ENCODE measurements at places on chromosomes 4 and X.

DNA sequence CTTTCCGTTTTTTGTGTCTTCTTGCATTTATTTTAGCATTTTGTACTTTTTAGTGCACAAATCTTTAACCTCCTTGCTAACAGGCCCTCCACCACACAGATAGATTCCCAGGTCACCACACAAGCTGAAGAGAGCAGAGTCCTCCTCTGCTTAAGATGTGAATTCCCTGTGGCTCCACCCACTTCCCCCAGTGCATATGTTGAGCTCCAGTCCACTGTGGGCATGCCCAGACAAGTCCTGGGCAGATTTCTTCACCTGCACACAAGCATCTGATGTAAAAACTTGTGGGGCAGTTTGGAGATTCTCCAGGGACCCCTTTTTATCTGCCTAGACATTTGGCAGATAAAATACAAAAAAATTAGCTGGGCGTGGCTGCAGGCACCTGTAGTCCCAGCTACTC, 19.8 kb upstream of the PASD1 start:
- ATAC-seq = no peak

GRCh38 chr4:167031534-167032156, 202.6 kb downstream of the SPOCK3 start:
- no peak for ATAC-seq

DNA sequence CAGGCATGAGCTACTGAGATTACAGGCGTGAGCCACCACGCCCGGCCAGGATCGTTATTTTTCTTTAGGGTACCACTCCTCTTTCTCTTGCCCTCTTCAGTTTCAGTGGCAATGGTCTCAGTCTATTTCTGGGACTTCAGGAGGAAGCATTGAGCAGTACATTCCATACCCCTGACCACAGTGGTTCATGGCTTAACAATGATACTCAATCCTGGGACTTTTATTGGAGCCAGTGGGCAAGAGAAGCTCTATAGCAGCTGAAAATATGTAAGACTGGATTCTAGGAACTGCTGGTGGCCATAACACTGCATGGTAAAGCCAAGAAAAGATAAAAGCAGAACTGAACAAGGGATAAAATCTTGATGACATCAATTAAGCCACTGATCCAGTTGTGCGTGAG, 5.8 kb upstream of the CCNA2 start:
- ATAC-seq = no peak

GRCh38 chr4:81589262-81589661, 117.6 kb upstream of the RASGEF1B start:
- no peak for ATAC-seq

GRCh38 chrX:82711457-82711856, 796.6 kb upstream of the POU3F4 start:
- no peak for ATAC-seq

- ATAC-seq = no peak
Measured at GRCh38 chrX:74232859-74233258, 71.1 kb upstream of the ZCCHC13 start.

- ATAC-seq = peak; percentile 66
Measured at GRCh38 chr4:16573739-16574138, 324.7 kb downstream of the LDB2 start.

DNA sequence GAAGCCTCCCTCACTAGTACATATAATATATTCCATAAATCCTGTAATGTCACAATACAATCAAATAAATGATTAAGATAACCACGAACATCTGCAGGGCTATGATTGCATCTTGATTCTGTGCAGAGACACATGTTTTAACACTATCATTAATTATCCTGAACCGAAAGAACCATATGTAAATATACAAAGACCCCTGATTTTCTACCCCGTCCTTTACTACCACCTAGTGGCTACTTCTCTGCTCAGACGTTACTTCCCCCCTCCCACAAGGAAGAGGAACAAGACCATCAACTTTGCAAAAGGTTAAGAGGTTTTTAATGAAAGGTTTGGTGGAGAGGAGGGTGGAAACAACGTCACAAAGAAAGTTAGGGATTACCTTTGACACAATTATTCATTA, 134.0 kb downstream of the COL4A6 start:
- no peak for ATAC-seq

DNA sequence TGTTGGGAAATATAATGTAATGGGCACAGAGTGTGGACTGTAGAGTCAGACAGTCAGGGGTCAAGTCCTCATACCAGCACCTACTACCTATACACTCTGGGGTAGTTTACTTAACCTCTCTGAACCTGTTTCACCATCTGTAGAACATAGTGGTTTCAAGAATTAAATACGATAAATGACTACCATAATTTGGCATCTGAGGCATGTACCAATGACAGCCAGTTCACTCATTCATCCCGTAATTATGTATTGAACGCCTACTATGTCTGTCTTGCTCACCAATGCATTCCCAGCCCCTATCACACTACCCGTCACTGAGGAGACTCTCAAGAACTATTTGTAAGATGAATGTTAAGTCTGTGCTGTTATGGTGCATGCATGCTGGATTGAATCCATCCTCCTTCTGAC, 2.0 kb upstream of the FGB start:
- ATAC-seq = no peak

GRCh38 chr4:75745721-75746199, 21.4 kb downstream of the USO1 start:
- ATAC-seq = no peak

- ATAC-seq = no peak
Measured at GRCh38 chrX:119266364-119266995, 30.4 kb downstream of the PGRMC1 start.

DNA sequence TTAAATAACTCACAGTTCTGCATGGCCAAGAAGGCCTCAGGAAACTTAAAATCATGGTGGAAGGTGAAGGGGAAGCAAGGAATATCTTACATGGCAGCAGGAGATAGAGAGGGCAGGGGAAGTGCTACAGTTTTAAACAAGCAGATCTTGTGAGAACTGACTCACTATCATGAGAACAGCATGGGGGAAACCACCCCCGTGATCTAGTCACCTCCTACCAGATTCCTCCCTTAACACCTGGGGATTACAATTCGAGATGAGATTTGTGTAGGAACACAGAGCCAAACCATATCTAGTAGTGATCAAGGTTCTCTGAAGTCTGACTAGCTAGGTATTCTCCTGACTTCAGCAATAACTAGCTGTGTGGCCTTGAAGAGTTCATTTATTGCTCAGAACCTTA, 56.0 kb downstream of the BANK1 start:
- ATAC-seq = no peak

All from gastroesophageal sphincter (tissue), 4 donors.